Prostate gland (tissue), 2 donors: ENCODE measurements at places on chromosomes 7 and 10.

DNA sequence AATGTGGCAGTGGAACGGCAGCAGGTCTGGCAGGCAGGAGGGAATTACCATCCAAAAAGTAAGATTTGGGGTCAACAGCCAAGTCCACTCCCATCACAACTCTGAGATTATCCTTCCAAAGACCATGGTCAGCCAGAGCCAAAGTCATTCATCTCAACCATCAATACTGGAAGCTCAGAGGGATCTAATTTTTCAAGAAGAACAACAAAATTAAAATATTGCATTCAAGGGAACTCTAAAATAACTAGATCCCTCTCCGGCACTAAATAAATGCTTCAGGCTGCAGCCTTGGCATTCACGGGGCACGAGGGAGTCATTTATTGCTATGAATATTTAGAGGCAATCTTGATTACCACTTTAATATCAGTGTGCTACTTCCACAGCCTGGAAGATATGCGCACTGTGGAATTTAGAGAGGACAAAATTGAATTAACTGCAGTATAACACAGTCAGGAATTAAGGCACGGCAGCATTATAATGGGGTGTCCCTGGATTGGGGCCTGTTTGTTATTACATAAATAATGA lies 102.0 kb downstream of the ADAM12 start:
- H3K27ac ChIP-seq, result no peak overlapping the region
- no peaks in the 10 kb centered on the region for H3K4me1 ChIP-seq
- no peaks in the 10 kb centered on the region for H3K27me3 ChIP-seq
- no peak for DNase-seq

DNA sequence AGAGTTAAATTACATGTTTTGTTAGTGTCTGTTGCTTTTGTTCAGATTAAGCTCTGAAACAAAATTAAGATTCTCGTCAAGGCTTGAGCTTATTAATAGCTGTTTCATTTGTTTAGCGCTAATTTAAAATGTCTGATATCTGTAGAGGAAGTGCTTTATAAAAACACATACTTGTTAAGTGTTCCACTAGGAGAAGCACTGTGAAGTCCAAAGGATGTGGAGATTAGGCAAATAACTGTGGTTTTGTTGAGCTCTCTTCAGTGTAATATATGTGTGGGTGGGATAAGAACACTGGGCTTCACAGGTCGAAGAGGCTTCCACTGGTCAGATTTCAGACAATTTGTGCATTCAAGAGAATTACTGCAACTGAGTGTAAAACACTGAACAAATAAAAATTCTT lies 242.0 kb downstream of the AUTS2 start:
- H3K27me3 ChIP-seq, result no peaks in the 10 kb centered on the region
- H3K36me3 ChIP-seq, result no peaks in the 10 kb centered on the region
- DNase-seq, result no peak
- no peak overlapping the region for H3K27ac ChIP-seq

DNA sequence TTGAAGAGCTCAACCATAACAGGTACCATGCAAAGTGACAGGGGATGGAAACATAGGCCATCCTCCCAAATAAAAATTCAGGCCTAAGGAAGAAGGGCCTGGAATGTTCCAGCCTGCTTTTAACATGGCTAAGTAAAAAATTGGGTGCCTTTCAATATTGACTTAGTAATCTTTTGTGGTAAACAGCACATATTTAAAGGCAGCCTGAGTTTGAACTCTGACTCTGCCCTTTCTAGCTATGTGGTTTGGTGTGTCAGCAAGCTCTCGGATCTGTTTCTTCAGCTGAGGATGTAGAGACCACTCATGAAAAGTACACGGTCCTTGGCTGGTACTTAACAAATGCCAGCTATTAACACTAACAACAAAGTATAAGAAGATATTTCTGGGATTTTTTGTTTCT lies 191.8 kb upstream of the CDCA7L start:
- no peak overlapping the region for H3K27ac ChIP-seq
- no peaks in the 10 kb centered on the region for H3K4me1 ChIP-seq
- DNase-seq, result no peak
- H3K4me3 ChIP-seq, result no peak overlapping the region
- H3K27me3 ChIP-seq, result no peaks in the 10 kb centered on the region

DNA sequence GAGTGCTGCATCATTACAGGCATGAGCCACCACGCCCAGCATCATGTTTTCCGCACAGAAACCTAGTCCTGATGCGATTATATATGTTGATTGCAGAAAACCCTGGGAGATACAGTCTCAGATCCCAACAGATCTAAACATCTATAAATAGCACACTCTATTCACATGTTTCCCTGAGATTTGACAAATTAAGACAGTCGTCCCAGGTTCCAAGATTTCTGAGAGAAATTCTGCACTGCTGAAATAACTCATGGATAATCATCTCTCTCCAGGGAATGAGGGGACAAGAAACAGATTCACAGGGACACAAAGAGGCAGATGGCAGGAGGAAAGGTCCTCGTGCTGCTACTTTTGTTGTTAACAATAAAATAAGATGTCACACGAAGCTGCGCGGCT lies 393.1 kb upstream of the CELF2 start:
- no peak for DNase-seq
- H3K27ac ChIP-seq, result no peak overlapping the region
- no peak overlapping the region for H3K4me3 ChIP-seq
- H3K36me3 ChIP-seq, result no peaks in the 10 kb centered on the region

- no peaks in the 10 kb centered on the region for H3K4me1 ChIP-seq
- DNase-seq, result peak; percentile 12
Observed at GRCh38 chr7:34430456-34430855, 227.6 kb upstream of the NPSR1 start.

- no peaks in the 10 kb centered on the region for H3K27me3 ChIP-seq
- no peaks in the 10 kb centered on the region for H3K4me1 ChIP-seq
- no peak for DNase-seq
- no peaks in the 10 kb centered on the region for H3K36me3 ChIP-seq
- H3K4me3 ChIP-seq, result no peak overlapping the region
- H3K27ac ChIP-seq, result no peak overlapping the region
Observed at GRCh38 chr7:922334-923107, 32.0 kb downstream of the ADAP1 start.

DNA sequence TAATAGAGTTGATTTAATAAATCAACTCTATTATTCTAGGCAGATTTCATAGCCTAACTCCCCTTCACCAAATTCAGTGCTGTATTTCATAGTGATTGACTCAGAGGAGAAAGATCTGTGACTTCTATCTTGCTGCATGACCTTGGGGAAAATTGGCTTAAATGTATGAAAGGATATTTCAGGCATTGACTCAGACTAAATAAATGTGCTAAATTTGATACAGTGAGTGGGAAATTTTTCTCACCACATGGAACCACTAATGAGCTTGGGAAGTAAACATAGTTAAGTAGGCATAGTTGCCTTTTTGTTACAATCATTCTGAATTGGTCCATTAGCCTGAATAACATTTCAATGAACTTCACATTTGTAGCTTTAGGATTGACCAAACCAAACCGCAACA lies 89.0 kb upstream of the PRPS1L1 start:
- no peak overlapping the region for H3K4me3 ChIP-seq
- no peak overlapping the region for H3K27ac ChIP-seq
- H3K27me3 ChIP-seq, result no peaks in the 10 kb centered on the region
- H3K36me3 ChIP-seq, result no peaks in the 10 kb centered on the region
- no peak for DNase-seq

DNA sequence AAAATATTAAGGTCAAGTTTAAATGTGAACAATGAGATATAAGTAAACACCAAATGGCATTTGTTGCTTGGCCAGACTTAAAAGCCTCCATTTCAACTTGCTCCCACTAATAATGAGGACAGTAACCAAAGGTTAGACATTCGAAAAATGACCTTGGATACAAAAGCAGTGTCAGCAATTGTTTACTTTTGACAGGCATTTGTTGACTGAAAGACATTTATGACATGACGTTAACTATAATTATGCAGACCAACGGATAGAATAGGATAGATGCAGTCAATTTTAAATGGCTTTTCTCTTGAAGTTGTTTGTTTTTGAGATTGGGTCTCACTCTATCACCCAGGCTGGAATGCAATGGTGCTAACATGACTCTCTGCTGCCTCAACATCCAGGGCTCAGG lies 6.3 kb upstream of the WNT16 start:
- H3K27me3 ChIP-seq, result peaks cover 6% of the 10 kb centered on the region
- no peak overlapping the region for H3K4me3 ChIP-seq
- no peak for DNase-seq
- no peaks in the 10 kb centered on the region for H3K36me3 ChIP-seq
- H3K4me1 ChIP-seq, result no peaks in the 10 kb centered on the region
- no peak overlapping the region for H3K27ac ChIP-seq

GRCh38 chr7:1407892-1408291 lies 51.4 kb downstream of the MICALL2 start:
- peaks cover 17% of the 10 kb centered on the region for H3K27me3 ChIP-seq
- H3K27ac ChIP-seq, result no peak overlapping the region
- no peaks in the 10 kb centered on the region for H3K36me3 ChIP-seq
- DNase-seq, result no peak
- H3K4me3 ChIP-seq, result no peak overlapping the region
- H3K4me1 ChIP-seq, result no peaks in the 10 kb centered on the region

DNA sequence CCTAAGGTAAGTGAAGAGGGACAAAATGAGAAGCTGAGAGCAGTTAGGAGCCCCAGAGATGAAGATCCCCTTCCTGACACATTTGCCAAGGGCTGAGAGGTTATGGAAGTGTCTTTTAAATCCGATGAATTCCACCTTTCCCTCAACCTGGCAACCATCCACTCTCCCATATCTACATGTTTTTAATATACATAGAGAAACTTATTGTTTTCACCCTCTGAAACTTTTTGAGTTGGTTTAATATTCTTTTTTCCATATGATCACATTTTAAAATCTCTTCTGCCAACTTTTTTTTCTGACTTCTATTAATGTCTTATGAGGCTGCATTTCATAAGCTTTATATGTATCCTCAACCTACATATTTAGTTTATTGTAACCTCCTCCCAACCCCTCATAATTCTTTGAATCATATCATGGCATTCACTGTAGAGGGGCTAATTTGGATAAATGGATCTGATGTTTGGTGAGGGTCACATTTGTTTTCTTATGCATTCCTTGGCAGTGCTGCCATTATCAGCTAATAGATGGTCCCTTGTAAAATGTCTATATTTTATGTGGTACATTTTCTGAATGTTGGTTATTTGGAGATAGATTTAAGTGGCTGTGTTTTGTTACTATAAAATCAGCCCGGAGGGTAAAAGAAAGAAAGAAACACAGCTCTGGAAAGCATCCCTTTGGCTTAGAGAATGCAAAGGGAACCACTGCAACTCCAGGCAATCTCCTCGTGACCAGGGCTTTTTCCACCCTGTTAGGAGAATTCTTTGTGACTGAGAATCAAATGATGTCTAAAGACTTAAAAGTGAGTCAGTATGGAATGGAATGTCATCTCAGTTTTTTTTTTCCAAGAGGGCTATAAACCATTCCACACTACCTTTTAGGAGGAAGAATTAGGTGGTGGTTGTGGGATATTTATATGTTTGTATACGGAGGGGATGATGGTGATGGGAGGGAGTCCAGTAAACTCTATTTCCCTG lies 334.4 kb downstream of the SUGCT start:
- no peaks in the 10 kb centered on the region for H3K27me3 ChIP-seq
- H3K4me3 ChIP-seq, result no peak overlapping the region
- H3K4me1 ChIP-seq, result no peaks in the 10 kb centered on the region
- H3K27ac ChIP-seq, result no peak overlapping the region
- DNase-seq, result no peak

GRCh38 chr7:66507764-66508296 lies 120.9 kb upstream of the KCTD7 start:
- H3K4me1 ChIP-seq, result no peaks in the 10 kb centered on the region
- no peak overlapping the region for H3K4me3 ChIP-seq

- no peaks in the 10 kb centered on the region for H3K4me1 ChIP-seq
- H3K27ac ChIP-seq, result no peak overlapping the region
- DNase-seq, result no peak
- H3K27me3 ChIP-seq, result no peaks in the 10 kb centered on the region
- H3K4me3 ChIP-seq, result no peak overlapping the region
- no peaks in the 10 kb centered on the region for H3K36me3 ChIP-seq
Observed at GRCh38 chr7:120337308-120337907, 64.4 kb downstream of the KCND2 start.

DNA sequence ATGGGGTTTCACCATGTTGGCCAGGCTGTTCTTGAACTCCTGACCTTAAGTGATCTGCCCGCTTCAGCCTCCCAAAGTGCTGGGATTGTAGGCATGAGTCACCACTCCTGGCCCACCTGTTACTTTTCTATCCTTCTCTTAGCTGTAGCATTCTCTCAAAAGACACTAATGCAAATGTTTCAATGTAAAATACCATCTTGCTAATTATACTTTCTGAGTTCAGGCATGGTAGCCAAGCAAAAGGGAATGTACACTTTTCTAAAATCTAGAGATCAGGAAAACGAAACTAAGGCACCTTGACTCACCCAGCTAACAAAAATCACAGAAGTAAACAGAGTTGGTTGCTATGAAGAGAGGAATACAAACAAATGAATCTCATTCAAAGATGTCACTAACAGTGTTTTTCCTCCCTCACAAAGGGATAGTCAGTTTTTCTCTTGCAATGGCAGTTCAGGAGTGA lies 401.0 kb upstream of the NRP1 start:
- H3K27ac ChIP-seq, result no peak overlapping the region
- no peaks in the 10 kb centered on the region for H3K36me3 ChIP-seq
- no peaks in the 10 kb centered on the region for H3K4me1 ChIP-seq
- H3K4me3 ChIP-seq, result no peak overlapping the region
